WTC11 (cell line): ENCODE measurements at places on chromosomes 11 and 22.

GRCh38 chr22:20203142-20203551 lies 52.3 kb upstream of the CCDC188 start:
- no peak for DNase-seq

- no peak for DNase-seq
Measured at GRCh38 chr11:119538753-119539152, 115.8 kb upstream of the THY1 start.

GRCh38 chr11:15800111-15800800 lies 556.1 kb downstream of the SOX6 start:
- DNase-seq = no peak

GRCh38 chr11:78622666-78623065 lies 48.0 kb upstream of the NARS2 start:
- no peak for DNase-seq

DNA sequence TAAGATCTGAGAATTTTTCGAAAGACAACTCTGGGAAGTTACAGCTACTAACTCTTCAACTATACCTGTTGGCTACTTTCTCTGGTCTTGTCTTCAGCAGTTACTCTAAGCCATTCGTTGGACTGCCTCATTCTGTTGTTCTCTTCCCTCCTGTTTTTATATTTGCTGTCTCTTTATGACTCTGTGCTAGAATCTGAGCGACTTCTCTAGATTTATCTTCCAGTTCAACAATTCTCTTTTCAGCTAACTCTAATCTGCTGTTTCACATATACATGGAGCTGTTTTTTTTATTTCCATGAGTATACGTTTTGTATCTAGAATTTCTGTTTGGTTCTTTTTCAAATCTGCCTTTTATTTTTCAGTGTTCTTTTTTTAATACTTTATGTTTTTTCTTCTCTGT lies 127.4 kb upstream of the SORL1-AS1 start:
- DNase-seq = no peak

GRCh38 chr11:9862981-9863380 lies 199.1 kb downstream of the SWAP70 start:
- DNase-seq = no peak

DNA sequence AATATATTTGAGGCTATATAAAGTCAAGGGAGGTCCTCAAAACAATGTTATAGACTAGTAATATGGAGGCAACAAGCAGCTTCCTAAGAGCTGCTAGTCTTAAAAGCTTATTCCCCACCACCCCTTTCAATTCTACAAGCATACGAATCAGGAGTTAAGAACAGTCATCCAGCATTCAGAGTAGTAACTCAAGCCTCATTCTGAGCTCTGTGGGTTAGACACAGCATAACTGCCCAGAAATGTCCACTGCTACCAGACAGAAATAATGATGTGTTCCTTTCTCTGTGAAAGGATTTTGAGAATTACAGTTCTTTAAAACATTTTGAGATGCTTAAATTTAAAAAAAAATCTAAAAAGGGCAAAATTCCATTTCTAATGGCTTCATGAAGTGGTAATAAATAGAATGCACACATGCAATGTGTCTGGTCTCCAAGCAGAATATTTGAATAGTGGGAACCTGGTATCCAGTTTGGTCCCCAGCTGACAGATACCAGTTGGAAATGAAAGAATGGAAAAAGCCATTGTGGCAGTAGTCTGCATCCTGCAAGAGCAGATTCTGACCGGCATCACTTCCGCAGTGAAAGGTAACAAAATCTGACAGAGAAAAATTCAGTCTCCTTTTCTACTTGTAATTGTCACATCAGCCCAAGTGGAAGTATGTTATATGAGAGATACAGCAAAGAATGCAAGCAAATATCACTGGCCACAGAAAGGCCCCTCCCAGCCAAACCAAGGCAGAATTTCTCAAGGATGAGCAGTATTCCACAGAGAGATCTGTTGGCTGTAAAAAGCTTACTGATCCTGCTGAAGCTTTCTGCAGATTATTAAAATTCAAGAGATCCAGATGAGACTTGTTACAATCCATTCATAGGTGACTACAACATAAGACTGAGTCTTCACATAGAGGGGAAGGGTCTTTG lies 310.8 kb upstream of the PITPNB start:
- no peak for DNase-seq

GRCh38 chr22:19873138-19873959 lies 18.7 kb upstream of the GNB1L start:
- no peak for DNase-seq

DNA sequence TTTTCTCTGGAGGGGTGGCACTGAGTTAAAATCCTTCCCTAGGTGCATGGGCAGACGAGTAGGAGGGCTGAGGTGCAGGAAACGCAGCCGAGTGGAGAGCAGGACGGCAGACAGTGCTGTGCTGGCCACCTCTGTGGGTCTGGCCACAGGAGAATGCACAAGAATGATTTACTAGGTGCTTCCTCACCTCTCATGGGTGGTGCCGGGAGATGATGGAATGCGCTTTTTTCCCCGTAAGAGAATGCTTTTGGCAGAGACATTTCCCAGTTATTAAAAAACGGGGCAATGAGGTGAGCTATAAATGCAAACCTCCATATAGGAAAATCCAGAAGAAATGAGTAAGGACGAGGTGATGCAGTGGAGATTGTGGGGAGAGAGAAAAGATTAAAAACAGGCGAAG lies 86.1 kb downstream of the ADAMTS15 start:
- DNase-seq = no peak

- DNase-seq = no peak
Measured at GRCh38 chr11:117010808-117011540, 87.3 kb downstream of the SIK3 start.

GRCh38 chr22:34055525-34056200 lies 135.4 kb upstream of the LARGE1 start:
- DNase-seq = peak; percentile 70

DNA sequence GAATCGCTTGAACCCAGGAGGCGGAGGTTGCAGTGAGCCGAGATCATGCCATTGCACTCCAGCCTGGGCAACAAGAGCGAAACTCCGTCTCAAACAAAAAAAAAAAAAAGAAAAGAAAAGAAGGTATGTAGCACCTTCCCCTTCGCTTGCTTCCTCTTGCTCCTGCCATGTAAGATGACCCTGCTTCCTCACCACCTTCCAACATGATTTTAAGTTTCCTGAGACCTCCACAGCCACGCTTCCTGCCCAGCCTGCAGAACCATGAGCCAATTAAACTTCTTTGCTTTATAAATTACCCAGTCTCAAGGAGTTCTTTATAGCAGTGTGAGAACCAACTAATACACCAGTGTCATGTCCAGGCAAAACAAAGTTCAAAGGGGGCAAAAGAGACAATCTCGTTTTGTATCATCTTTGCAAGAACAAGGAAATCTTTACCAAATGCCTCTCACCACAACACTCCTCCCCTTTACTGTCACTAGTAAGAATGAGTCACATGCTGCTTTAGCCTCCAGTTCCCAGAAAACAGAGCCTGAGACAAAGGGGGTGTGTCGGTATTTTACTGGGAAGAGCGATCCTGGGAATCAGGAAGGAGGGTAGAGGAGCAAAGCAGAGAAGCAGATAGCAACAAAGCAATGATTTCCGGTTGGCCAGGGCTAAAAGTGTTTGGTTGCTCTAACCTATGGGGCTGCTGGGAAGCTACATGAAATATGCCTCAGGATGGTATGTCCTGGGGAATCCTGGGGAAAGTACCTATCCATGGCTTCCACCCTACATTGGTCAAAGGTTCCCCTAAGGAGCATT lies 10.5 kb upstream of the MCHR1 start:
- no peak for DNase-seq
